ENCODE measurements at places on chromosomes 3 and 15. TPM values are rescaled to one million over a fixed set of nuclear protein-coding genes. Genes with fewer than 3 reads are reported as not detected.

The ZBBX gene
- total RNA-seq: not detected

The GOLGA8F gene
- not detected for total RNA-seq

The MFGE8 gene
- 41.4 TPM for total RNA-seq

The SEMA3G gene
- total RNA-seq: 0.40 TPM

The FOXB1 gene
- not detected for total RNA-seq

The LTK gene
- total RNA-seq: 0.08 TPM

The LRRC31 gene
- total RNA-seq: not detected

The MST1R gene
- not detected for total RNA-seq

The SEC62 gene
- total RNA-seq: 34.6 TPM

The ADGRG7 gene
- total RNA-seq: not detected

The GP9 gene
- total RNA-seq: not detected

The LDHAL6B gene
- total RNA-seq: not detected

The PP2D1 gene
- total RNA-seq: not detected

GRCh38 chr15:95684693-95685115 lies 645.8 kb upstream of the NR2F2 start:
- no peak for DNase-seq

GRCh38 chr3:23856286-23856685 lies 50.5 kb downstream of the UBE2E1 start:
- no peak for DNase-seq

DNA sequence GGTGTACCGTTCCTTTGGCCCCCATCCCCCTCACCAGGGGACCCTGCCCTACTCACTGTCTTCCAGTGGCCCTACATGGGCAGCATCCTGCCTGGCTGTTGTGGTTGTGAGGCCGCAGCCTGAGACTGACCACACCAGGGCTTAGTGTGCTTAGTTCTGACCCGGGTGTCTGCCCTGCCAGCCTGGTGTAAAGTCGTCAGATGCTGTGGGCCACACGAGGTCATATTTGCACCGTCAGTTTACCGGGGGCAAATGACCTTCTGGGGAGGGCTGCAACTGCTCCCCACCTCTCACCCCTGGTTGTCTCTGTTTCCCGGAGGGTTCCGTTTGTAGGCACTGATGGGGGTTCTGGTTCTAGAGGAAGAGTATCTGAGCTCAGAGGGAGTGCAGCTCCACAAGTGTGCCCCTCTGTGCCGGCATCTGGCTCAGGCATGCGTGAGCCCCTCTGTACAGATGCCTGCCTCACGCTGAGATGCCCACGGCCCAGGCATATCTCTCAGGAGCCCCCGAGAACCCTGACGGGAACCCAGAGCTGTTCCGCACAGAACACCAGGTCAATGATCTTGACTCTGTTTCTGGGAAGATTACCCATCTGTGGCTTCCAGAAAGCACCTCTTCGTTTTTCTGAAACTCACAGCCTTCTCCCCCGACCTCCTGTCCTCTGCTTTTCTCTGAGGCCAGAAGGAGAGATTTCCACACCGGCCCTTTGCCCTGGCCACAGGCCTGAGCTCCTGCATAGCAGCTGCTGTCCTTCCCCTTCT lies 19.2 kb downstream of the KLF13 start:
- DNase-seq: no peak

- DNase-seq: no peak
These were observed 75.3 kb downstream of the CYP19A1 start for GRCh38 chr15:51263116-51263515.

DNA sequence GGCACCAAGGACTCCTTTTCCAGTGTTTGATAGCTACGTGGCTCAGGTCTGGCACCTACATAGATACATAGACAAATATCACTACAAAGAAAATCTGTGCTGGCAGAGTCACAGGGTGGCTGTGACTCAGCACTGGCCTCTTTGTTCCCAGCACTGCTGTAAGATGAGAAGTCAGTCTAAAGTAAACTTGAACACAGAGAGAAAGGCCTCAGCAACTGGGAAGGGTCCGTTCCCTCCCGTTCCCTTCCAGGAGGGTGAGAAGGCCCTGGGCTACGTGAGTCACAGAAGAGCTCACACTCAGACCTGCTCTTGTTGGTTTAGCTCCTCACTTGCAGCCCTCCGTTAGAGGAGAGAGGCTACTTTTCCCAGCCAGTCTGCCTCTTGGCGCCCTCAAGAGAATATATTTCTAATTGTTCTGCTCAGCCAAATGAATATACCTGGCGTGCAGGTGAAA lies 23.1 kb downstream of the ANXA2 start:
- DNase-seq: peak; percentile 86

DNA sequence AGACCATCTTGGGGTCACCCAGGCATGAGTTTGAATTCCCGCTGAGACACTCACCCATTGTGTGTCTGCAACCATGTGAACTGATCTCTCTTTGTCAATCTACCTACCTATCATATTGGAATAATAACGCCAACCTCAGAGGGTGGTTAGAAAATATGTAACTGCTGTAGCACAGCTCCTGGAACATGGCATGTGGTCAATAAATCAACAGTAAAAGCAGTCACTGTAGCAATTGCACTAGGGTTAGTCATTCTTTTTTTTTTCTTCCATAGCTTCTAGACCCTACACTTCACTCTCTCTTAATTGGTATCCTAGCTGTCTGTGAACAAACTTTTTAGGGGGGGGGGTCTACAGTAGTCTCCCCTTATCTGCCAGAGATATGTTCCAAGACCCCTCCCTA lies 64.2 kb upstream of the SLCO2A1 start:
- no peak for DNase-seq

DNA sequence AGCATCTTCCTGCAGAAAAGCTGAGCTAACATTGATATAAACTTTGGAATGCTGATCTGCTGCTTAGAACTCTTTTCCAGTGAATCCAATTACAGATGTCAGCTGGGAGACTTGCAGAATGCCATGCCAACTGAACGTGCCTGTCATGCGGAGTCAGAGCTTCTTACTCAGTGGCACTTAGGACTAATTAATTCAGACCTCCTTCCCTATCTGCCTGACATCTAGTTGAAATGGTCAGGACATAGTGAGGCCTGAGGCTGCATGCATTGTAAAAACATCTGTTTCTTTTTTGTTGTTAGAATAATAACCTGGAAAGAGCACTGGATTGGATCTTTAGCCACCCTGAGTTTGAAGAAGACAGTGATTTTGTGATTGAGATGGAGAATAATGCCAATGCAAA lies 112.6 kb downstream of the USP13 start:
- DNase-seq: no peak

GRCh38 chr3:46284981-46285683 lies 42.9 kb downstream of the CCR3 start:
- DNase-seq: no peak

GRCh38 chr3:43243590-43244587 lies 42.5 kb upstream of the SNRK start:
- DNase-seq: no peak

DNA sequence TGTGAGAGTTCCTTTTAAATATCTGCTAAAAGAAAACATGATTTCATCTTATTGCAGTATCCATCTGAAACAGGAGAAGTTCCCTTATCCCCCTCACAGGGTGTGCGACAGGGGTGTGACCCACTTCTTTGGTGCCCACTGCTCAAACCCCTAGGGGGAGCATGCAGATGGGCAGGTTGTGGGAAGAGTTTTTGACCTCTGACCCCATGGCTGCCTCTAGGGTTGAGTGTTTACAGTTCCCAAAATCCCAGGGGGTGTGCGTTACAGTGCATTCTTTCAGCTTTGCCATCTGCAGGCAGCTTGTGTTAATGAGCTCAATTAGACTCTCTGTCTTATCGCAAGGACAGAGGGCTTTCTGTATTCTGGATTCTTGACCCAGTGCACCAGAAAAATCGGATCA lies 443.2 kb upstream of the FRG2C start:
- DNase-seq: no peak

DNA sequence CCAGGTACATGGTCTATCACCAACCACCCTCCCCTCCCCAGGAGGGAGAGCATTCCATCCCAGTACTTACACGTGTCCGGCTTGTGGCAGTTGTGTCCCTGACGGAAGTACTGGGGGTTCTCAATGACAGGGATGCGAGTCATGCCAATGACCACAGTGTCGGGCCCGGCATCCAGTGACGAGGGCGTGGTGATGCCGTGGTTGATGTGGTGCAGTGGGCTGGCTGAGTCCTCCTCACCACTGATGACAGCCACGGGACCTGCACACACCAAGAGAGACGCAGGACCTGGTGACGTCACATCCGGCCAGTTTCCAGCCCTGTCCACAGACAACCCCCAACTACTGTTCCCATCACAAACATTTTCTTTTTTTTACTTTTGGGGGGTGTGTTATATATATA lies 223.8 kb downstream of the NTRK3 start:
- no peak for DNase-seq

GRCh38 chr15:69156736-69157381 lies 3.6 kb upstream of the GLCE start:
- DNase-seq: no peak

DNA sequence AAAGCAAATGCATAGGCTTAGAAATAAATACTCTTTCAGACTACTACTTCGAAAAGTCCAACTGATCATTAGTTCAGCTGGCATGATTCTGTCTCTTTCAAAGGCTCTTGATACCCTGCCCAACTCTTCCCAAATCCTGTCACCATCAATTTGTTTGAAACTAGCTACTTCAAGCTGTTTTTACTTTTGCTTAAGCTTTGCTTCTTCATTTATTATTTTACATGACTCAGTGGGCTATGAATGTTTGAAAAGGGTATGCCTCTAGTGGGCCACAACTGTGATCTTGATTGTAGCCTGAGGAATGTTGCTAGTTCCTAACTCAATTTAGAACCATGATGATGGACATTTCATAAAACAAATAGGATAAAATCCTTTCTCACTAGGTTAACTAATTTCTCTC lies 340.8 kb downstream of the NAALADL2 start:
- DNase-seq: no peak

- DNase-seq: no peak
These were observed 2.8 kb downstream of the EFCAB12 start for GRCh38 chr3:129425619-129426018.

- no peak for DNase-seq
These were observed 192.0 kb upstream of the HES1 start for GRCh38 chr3:193943851-193944517.

- DNase-seq: peak; percentile 3
These were observed 153.4 kb upstream of the PFN2 start for GRCh38 chr3:150124142-150124541.

- DNase-seq: peak; percentile 86
These were observed 1.3 kb downstream of the ARL6IP5 start for GRCh38 chr3:69085833-69086722.

- no peak for DNase-seq
These were observed 60.7 kb downstream of the IMPG2 start for GRCh38 chr3:101259485-101260341.

DNA sequence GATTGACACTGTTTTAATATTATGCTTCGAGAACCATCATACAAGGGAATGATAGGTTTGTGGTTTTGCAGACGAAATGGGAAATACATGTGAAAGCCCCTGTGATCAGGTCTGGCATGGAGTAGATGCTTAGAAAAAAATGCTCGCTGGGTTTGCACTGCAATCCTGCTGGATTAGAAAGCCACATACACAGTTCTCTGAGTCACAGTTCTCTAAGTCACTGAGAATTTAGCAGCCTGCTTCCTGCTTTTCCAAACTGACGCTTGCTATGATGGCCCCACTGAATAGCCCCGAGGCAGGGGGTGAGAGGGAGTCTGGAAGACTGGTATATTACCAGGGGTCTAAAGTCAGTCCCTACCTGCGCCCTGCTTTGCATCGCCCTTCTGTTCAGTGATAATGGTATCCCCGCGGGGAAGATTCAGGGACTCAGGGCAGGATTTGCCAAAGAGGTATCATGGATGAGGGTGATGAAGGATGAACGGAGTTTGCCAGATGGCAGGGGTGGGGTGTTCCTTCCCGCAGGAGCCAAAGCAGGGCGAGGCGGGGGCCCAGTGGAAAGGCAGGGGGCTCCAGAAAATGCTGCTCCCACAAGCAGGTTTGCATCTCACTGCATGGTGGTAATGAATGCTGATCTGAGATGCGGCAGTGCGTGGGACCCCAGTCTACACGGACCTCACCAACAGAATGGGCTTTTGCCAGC lies 82.3 kb downstream of the IQSEC1 start:
- no peak for DNase-seq

GRCh38 chr15:31347067-31347975 lies 20.7 kb downstream of the KLF13 start:
- no peak for DNase-seq

DNA sequence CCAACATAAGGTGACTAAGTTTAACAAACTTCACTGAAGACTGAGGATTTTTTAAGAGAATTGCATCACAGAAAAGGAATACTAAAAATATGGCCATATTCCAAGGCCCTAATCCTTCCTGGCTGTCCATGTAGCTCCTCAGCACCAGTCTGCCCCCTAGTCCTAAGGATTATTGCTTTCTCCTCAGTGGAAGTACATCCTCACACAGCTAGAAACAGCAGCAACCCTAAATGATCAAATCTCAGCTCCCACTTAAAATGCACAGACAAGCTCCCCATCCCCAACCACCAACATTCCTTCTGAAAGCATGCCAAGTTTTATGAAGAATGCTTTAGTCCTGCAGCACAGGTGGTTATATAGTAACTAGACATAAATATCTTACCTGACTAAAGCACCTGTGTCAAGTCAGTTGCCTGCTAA lies 14.7 kb downstream of the ST3GAL6 start:
- no peak for DNase-seq

DNA sequence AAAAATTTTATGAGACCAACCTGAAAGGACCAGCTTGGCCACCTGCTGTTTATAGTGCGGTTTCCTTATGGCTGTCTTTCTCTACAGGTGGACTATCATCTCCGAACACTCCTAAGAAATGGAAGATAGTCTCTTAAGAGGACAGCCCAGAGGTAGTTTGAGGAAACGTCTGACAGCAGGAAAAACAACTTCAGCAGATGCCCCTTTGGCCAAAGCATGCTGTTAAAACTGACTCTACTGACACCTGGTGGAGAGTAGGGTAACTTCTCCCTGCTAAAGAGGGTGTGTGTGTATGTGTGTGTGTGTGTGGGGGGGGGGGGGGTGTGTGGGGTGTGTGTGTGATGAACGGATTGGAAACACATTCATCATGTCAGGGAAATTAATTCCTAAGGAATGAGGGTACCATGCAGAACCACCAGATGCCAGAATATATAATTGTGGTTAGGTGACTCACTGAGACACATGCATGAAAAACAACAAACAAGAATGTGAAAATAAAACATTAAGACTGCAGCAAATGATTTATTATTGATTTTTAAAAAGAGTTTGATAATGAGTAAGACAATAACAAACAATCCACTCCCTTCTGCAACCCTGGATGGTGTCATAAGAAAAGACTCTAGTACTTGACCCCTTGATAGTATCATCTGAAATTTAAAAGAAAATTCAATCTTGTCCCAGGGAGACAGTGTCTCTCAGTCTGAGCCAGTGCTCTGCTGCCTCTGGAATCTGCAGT lies 256.5 kb downstream of the THRB start:
- peak; percentile 87 for DNase-seq

GRCh38 chr3:147409143-147410115 lies at the start of gene ZIC1:
ZIC1 (plus strand) TSS chr3:147409365; CDS start chr3:147410113, 748 bp downstream.
- DNase-seq: peak; percentile 83
